Neuronal stem cell (in vitro differentiated cells): ENCODE measurements at places on chromosomes 3 and 15.

DNA sequence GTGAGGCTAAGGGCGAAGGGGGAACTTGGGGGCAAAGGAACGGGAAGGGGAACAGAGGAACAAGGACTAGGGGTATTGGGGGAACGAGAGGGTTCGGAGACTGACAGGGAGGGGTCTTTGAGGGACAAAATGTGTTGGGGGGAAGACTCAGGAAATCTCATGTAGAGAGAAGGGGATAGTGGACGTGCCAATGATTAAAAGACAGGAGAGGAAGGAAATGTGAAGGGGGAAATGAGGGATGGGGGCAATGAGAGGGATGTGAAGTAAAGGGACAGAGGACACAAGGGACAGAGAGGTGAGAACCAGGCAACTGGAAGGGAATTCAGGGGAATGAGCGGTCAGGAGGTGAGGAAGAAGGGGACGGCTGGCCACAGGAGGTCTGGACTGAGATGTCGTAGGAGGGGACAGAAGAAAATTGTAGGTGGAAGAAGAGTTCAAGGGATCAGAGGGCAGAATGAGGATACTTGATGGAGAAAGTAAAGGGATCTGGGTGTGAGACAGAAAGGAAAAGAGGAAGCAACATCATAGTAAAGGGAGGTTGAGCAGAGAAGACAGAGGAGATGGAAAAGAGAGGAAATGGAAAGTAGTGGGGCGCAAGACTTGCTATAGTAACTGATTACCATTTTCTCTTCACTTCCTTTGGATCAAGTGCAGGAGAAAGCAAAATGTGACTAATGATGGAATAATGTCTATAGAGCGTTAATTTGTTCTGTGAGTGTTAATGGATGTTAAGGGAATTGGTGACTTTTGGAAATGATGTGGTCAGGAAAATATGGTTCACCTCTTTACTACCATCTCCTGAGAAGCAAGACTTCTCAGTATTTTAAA, 749 bp downstream of the RAB8B start:
- DNase-seq, result no peak

DNA sequence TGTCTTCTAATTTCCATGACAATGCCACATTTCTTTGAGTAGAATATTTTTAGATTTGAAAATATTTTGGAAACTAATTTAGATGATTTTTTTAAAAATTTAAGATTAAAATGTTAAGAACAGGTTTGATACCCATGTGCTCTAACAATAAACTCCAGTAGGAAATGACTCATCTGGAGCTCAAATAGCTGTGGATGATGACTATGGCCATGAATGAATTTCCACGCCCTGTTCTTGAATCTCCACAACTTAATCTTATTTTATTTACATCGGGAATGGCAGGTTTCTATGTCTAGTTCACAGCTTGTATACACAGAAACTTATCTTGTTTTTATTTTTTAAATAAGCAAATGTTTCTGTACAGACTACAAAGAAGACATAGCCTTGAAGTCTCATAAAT, 726.8 kb downstream of the NAALADL2 start:
- DNase-seq, result no peak

DNA sequence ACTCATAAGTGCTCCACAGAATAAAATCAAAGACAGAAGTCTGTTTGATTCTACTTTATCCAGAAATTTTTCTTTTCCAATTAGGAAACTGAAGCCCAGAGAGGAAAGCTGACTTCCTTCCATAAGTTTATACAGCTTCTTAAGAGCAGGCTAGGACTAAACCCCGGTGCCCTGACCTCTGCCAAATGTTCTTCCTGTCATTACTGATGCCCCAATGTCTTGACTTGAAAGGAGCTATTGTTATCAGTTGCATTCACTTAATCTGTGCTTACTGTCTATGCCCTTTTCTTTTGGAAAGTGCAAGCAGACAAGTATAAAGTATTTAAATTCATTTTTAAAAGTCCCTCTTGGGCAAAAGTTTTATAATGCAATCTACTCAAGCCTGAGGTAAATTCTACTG, 18.1 kb downstream of the CD200 start:
- DNase-seq, result peak; percentile 29

- no peak for DNase-seq
Observed at GRCh38 chr15:74175271-74176191, 2.0 kb downstream of the ISLR start.

DNA sequence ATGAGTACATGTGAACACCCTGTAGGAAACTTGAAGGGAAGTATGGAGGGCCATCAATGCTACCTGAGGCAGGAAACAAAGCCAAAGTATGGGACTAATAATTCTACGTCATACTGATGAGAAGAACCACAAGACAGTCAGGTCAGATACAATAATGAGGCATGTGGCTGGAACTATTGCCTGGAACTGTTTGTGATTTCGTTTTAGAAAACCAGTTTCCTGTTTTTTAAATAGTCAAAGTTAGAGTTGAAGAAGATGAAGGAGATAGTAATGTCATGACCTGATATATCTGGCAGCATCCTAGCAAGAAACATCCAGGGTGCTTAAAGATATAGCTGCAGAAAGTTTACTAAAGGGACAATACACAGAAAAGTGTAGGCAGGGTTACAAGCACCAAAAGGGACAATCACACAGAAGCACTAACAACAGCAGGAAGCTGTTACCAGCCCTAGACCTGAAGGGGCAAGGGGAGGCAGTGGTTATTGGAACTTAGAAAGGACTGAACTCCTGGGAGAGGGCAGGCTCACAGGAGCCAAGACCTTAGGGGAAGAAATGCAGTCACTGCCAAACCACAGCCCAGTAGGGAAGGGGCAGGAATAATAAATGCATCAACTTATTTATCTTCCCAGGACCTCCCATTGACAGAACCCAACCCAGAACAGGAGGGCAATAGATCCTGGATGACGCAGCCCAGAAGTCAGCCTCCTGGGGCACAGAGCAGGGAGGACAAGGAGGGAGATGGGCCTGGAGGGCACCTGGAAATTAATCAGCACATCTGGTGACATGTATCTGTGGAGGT, 302.1 kb upstream of the STT3B start:
- DNase-seq, result no peak

DNA sequence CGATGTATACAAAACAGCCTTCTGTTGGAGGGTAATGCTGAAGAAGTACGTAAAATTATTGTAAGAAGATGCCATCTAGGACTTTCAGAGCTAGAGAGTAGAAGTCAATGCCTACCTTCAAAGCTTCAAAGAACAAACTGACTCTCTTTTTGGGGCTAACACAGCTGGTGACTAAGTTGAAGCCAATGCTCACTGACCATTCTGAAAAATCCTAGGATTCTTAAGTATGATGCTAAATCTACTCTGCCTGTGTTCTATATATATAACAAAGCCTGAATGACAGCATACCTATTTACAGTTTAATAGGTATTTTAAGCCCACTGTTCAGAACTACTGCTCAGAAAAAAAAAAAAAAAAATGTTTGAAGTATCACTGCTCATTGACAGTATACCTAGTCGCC, 18.9 kb downstream of the ADPGK start:
- DNase-seq, result no peak

- DNase-seq, result no peak
Observed at GRCh38 chr3:23455084-23455483, 252.0 kb downstream of the UBE2E2 start.

DNA sequence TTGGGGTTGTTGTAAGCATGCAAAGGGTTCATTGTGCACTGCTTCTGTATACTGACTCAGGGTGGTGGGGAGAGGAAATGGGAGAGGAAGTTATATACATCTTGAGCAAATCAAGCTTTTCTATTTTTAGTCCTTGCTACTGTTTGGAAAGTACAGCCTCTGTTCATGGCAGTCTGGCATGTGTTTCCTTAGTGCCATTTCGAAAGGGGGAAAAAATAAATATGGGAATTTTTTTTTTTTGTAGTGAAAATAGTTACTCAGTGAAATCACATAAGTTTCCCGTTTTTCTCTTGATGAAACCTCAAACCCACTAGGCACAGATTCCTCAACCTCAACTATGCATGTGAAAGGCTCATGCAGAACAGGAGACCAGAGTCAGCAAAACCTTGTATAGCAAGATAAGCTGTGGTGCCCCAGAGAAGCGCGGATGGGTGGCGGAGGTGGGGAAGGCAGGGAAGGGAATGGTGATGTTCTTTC, 353.3 kb downstream of the LPP start:
- DNase-seq, result no peak

DNA sequence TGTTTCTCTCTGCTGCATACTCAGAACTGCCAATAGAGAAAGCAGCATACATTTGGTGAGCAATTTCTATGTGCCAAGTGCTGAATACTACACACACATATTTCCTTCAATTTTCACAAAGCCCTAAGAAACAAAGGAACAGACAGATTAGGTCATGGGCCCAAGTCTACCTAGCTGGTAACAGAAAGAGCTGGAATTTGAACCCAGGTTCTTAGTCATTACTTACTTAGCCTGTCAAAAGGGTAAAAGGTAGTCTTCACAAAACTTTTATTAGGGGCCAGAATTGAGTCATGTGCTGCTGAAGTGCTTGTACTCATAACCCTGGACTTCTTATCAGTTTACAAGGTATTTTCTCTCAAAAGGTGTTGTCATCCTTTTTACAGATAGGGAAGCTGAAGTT, 10.4 kb upstream of the ABHD17C start:
- DNase-seq, result no peak

DNA sequence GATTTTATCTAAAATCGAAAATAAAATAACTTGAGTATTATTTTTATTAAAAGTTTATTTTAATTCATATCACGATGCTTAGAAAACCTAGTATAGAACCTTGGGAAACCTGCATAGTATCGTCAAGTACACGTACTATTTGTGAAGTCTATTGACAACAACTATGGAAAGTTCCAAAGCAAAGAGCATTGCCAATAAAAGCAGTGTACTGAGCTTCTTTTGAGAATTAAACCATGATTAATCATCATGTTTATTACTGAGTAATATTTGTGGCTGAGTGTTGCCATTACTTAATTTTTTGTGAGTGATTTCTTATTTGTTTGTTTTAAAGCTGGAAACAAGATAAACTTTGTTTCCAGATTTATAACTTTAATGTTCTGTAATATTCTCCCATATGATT, 674.1 kb downstream of the CADM2 start:
- no peak for DNase-seq

GRCh38 chr3:170063691-170064090, 25.9 kb downstream of the GPR160 start:
- DNase-seq, result no peak

DNA sequence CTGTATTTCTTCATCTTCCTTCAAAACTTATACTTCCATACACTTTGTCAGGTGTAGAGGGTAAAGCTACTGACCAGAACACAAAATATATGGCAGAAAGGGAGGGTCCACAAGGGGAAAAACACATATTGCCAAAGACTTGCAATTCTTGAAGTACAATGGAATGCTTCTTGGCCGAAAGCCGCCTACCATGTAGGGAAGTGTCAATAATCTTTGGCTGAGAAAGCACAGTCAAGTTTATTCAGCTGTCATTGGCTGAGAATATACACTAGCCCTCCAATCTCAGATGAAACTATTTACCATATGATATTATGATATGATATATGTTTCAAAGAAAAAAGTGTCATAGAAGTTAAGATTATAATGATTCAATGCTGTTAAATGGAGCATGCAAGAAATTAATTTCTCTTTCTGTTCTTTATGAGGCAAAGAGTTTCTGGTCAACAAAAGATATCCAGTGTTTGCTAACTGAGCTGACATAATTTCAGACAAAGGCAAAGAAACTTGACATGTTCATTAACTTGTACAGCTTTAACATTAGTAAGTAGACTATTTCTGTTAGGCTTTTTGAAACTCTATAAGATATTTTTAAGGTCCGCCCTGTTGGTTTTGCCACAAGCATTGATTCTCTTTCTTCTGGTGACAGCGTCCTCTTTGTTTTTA, 89.0 kb upstream of the LPP start:
- DNase-seq, result no peak

DNA sequence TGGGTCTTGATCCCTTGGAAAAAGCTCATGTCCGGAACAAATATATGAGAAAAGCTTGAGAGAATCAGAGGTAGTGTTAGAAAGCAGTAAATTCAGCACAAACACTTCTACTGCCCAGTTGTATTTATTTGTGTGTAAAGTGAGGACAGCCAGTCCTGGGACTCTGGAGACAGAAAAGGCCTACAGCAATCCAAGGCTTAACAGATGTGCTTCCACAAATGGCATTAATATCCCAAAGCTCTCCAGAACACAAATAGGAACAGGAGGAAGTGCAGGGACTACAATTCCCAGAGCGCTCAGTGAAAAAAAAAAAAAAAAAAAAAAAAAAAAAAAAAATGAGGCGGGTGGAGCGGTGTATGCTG, 390 bp upstream of the AP2M1 start:
- DNase-seq, result no peak

DNA sequence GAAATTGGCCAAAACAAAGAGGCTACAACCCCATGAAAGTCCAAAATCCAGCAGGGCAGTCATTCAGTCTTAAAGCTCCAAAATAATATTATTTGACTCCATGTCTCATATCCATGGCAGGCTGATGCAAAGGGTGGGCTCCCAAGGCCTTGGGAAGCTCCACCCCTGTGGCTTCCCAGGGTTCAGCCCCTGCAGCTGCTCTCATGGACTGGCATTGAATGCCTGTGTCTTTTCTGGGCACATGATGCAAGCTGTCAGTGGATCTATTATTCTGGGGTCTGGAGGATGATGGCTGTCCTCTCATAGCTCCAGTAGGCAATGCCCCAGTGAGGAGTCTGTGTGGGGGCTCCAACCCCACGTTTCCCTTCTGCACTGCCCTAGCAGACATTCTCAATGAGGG, 81.8 kb downstream of the ZMAT3 start:
- no peak for DNase-seq

DNA sequence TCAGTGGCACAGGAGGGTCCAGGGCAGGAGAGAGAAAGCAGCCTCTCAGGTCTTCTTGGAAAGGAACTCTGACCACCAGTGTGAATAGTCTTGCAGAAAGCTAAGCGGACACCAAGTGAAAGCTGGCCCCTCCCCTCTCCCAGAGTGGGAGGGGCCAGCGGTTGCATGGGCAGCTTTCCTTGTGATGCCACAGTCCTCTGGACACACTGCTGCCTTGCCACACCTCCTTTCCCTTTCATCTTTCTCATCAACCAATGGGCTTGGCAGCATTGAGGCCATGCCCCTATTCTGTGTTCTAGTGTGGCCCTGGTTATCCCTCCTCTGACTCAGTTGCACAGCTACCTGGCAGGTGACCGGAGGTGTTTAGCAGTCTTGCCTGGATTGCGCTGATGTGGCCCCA, 49.7 kb upstream of the GOLGA6B start:
- DNase-seq, result peak; percentile 40

DNA sequence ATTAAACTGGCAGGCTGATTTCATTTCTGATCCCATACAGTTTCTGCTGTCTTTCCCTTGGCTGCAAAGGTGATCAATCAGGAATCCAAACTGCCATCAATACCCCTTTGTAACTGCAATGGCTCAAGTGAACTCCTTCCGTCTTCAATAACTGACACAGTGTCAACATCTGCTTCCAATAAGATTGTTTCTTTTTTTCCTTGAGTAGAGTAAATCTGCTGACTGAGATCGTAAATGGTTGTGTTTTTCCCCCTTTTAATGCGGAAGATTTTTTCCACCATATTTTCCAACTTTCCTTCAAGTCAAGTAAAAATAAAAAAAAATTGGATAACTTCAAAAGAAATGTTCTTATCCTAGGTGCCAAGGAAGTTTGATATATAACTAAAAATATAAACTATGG, 48.7 kb downstream of the VGLL3 start:
- DNase-seq, result no peak
